ENCODE measurements at places on chromosomes 3 and 15.

DNA sequence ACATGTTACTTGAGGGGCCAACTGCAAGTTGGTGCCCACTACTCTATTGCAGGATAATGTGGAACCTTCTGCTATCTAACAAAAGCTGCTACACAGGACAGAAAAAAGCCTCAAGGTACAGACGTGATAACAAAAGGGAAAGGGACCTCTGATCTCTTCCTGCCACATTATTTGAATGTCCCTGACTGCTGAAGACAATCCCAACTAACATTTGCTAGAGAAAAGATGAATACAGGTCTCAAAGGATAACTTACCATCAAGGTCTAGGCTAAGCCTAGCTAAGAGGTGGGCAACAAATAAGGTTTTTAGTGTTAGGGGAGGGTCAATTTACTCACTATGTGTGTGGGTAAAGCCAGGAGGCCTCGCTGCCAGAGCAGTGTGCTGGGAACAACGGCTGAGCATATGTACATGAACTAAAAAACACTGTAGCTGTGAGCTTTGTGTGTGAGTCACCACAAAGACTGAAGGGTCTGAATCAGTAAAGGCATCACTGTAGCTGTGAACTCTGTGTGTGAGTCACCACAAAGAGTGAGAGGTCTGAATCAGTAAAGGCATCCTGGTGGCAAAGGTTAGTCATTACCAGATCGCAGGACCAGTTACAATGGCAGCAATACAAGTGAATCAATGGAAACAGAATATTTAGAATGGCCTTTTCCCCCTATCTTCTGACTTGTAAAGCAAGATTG is 111.7 kb downstream of the LMLN start:
- DNase-seq, result peak; percentile 10
- peak overlapping the region; percentile 2 for H3K4me3 ChIP-seq
- H3K27ac ChIP-seq, result peak overlapping the region; percentile 93
- peaks cover 22% of the 10 kb centered on the region for H3K4me1 ChIP-seq
- H3K27me3 ChIP-seq, result peaks cover 38% of the 10 kb centered on the region

DNA sequence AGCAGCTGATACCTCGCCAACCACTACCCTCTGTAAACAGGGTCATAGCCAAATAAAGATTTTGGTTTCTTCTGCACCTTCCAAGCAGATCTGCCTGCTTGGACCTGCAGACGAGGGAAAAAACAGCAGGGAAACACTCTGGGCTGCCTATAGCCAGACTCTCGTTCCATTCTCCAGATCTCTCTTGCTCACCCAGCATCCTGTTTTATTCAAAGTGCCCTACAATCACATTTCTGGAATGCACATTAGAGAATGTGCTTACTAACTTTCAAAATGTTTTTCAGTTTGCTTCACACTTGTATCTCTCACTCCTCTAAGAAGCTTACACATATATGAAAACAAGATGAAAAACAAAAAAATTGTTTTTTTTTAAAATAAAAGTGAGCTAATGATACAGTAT is 71.4 kb downstream of the MLH1 start:
- no peak overlapping the region for H3K27ac ChIP-seq
- peaks cover 24% of the 10 kb centered on the region for H3K36me3 ChIP-seq
- no peak for DNase-seq

- no peaks in the 10 kb centered on the region for H3K36me3 ChIP-seq
- peaks cover 28% of the 10 kb centered on the region for H3K27me3 ChIP-seq
- no peak for DNase-seq
- H3K4me1 ChIP-seq, result no peaks in the 10 kb centered on the region
- H3K4me3 ChIP-seq, result no peak overlapping the region
These were observed 68.0 kb downstream of the CASR start for GRCh38 chr3:122251428-122251827.

- no peak for DNase-seq
- H3K4me1 ChIP-seq, result peaks cover 18% of the 10 kb centered on the region
- no peaks in the 10 kb centered on the region for H3K27me3 ChIP-seq
- peak overlapping the region; percentile 54 for H3K27ac ChIP-seq
- no peak overlapping the region for H3K4me3 ChIP-seq
These were observed 20.0 kb downstream of the SLC35G2 start for GRCh38 chr3:136838641-136839555.

DNA sequence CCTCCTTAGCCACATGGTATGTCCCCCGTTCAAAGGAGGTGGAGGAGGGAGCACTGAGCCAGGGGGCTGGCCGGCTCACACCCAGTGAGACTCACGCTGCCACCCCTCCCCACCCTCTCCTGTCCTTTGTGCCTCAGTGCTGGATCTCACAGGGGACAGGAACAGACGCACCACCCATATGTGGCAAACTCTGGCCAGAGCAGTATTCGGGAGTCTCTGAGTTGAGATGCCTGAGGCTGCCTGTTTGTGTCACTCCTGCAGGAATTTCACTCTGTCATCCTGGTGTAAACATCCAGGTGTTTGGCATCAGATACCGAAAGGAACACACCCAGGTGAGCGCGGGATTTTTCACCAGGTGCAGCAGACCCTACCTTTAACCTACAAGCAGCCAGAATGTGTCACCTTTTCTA is 25.7 kb downstream of the RGMA start:
- H3K27ac ChIP-seq, result peak overlapping the region; percentile 84
- H3K36me3 ChIP-seq, result peaks cover 21% of the 10 kb centered on the region
- H3K4me1 ChIP-seq, result peaks cover 89% of the 10 kb centered on the region

GRCh38 chr15:85950101-85950500 is 129.6 kb upstream of the AGBL1 start:
- no peak for DNase-seq
- no peak overlapping the region for H3K27ac ChIP-seq
- no peaks in the 10 kb centered on the region for H3K36me3 ChIP-seq
- no peak overlapping the region for H3K4me3 ChIP-seq
- no peaks in the 10 kb centered on the region for H3K4me1 ChIP-seq
- peaks cover 3% of the 10 kb centered on the region for H3K27me3 ChIP-seq

GRCh38 chr15:43625106-43625505 is 6.5 kb upstream of the STRC start:
- no peaks in the 10 kb centered on the region for H3K27me3 ChIP-seq
- no peak for DNase-seq
- H3K27ac ChIP-seq, result no peak overlapping the region
- H3K4me1 ChIP-seq, result no peaks in the 10 kb centered on the region
- no peak overlapping the region for H3K4me3 ChIP-seq

- H3K4me1 ChIP-seq, result peaks cover 9% of the 10 kb centered on the region
- no peak for DNase-seq
- H3K4me3 ChIP-seq, result no peak overlapping the region
- H3K27ac ChIP-seq, result no peak overlapping the region
- H3K36me3 ChIP-seq, result no peaks in the 10 kb centered on the region
These were observed 32.3 kb upstream of the CYP11A1 start for GRCh38 chr15:74399511-74400312.

DNA sequence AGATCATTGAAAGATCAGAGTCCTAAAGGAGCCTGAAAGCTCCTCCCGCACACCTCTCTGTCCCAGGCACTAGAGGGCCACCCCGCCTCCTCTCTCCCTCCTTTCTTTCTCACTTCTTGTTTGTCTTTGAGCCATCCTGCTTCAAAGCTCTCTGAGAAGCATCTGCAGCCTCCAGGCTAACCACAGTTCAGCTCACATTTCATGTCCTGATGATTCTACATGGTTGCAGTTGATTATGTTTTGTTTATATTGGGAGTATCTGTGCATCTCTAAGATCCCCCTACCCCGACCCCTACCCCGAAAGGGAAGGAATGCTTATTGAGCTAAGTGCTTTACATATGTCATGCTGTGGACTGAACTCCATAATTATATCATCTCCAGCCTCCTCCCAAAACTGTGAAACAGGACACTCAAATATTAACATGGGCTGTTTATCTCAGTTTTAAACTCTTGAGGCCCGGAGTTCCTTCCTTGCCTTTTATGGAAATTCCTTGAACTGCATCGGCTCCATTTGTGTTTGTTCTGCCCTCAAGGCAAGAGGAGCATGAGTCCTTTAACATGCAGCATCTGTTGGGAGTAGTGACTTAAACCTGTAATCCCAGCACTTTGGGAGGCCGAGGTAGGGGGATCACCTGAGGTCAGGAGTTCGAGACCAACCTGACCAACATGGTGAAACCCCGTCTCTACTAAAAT is 30.9 kb downstream of the MGLL start:
- no peak overlapping the region for H3K4me3 ChIP-seq
- DNase-seq, result no peak
- no peak overlapping the region for H3K27ac ChIP-seq
- H3K36me3 ChIP-seq, result peaks cover 6% of the 10 kb centered on the region
- peaks cover 41% of the 10 kb centered on the region for H3K4me1 ChIP-seq

DNA sequence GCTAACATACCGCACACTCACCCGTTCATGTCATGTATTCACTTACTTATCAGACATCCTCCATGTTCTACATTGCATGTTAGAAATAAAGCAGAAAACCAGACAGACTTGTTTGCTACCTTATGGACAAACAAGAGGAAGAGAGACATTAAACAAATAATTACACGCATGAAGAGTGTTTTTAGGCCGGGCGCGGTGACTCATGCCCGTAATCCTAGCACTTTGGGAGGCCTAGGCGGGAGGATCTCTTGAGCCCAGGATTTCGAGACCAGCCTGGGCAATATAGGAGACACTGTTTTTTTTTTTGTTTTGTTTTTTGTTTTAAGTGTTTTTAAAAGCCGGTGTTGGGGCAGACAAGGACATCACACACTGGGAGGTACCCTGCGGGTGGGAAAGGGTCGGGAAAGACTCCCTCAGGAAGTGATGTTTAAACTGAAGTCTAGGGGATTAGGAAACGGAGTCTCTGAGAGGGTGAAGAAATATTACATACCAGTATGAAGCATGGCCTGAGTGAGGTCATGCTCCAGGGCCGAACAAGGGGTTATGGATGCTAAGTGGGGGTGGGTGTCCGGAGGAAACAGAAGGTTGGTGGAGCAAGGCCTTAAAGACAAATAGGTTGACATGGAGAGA is 2.1 kb upstream of the USP3 start:
- H3K27ac ChIP-seq, result no peak overlapping the region
- H3K4me3 ChIP-seq, result peak overlapping the region; percentile 81
- H3K27me3 ChIP-seq, result peaks cover 25% of the 10 kb centered on the region
- H3K4me1 ChIP-seq, result peaks cover 58% of the 10 kb centered on the region
- DNase-seq, result no peak

DNA sequence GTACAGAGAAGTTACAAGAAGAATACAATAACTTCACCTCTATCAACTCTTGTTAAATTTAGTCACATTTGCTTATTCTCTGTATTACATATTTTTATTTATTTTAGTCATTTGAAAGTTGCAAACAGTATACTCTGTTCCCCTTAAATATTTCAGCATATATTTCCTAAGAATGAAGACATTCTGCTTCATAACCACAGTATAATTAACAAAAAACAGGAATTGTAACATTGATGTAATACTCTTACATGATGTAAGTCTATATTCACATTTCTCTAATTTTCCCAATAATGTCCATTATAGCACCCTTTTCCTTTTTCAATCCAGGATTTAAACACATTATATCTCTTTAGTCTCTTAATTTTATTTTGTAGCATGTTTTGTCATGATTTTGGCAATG is 112.0 kb downstream of the AKAP13 start:
- peaks cover 37% of the 10 kb centered on the region for H3K4me1 ChIP-seq
- DNase-seq, result no peak
- no peak overlapping the region for H3K4me3 ChIP-seq
- H3K27me3 ChIP-seq, result no peaks in the 10 kb centered on the region
- no peaks in the 10 kb centered on the region for H3K36me3 ChIP-seq
- no peak overlapping the region for H3K27ac ChIP-seq

DNA sequence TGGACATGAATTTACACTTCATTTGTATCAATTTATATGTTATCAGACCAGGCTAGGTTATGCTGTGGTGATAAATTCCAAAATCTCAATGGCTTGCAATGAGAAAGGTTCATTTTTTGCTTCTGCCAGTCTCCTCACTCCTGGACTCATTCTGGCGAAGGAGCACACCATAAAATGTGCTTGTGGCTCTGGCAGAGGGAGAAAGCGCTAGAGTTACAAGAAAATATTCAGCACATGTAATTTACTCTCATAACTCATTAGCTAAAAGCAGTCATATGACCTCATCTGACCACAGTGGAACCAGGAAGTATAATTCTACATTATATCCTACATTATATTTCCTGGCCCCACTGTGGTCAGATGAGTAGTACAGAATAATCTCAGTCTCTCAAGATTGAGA is 193.8 kb downstream of the BCHE start:
- no peak for DNase-seq
- no peak overlapping the region for H3K4me3 ChIP-seq
- no peaks in the 10 kb centered on the region for H3K27me3 ChIP-seq

DNA sequence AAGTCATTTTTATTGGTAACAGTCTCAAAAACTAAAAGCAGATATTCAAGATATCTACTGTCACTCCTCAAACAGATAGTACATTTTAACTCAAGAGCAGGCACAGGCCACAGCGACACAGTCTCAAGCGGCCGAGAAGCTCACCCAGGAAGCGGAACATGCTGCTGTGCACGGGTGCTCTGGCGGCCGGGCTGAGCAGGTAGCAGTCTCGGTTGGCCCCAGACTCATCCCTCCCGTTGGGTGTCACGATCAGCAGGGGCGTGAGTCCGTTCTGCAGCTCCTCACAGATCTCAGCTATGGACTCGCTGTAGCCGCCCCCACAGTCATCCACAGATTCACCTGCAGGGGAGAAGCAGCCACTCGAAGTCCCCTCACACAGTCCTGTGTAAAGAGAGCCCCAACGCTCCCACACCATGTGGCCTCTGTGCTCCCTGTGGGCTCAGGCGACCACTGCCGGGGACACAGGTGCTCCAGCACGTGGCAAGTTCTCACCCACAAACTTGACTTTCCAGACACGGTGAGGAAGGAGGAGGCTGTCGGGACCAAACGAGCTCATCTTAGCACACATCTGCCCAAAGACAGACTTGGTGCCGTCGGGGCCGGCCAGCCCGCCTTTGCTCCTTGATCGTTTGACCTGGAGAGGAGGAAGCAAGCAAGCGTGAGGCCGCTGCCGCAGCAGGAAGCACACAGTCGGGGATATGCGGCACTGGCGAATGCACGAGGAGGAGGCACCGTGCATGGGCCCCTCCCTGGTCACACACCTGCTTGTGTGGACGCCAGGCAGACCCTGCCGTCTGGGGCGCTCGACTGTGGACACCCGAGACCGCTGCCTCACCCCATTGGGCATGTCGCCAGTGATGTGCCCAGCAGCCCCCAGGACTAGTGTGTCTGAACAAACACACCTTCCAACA is 17.7 kb upstream of the OCA2 start:
- H3K4me3 ChIP-seq, result no peak overlapping the region
- H3K4me1 ChIP-seq, result no peaks in the 10 kb centered on the region
- no peak for DNase-seq
- H3K27me3 ChIP-seq, result no peaks in the 10 kb centered on the region

GRCh38 chr15:64893481-64894394 is 18.0 kb upstream of the ANKDD1A start:
- peaks cover 48% of the 10 kb centered on the region for H3K4me1 ChIP-seq
- peak overlapping the region; percentile 78 for H3K4me3 ChIP-seq
- H3K36me3 ChIP-seq, result no peaks in the 10 kb centered on the region
- H3K27ac ChIP-seq, result peak overlapping the region; percentile 93
